ENCODE measurements at places on chromosomes 6 and 20. TPM values are rescaled to one million over a fixed set of nuclear protein-coding genes. Genes with fewer than 3 reads are reported as not detected.

The KCNK5 gene
- total RNA-seq, result 7.8 TPM

GRCh38 chr6:41189967-41190366 lies 11.0 kb downstream of the TREML2 start:
- ATAC-seq, result no peak
- H3K4me3 ChIP-seq, result no peak overlapping the region
- H3K4me1 ChIP-seq, result no peaks in the 10 kb centered on the region
- H3K36me3 ChIP-seq, result no peaks in the 10 kb centered on the region
- H3K27ac ChIP-seq, result no peak overlapping the region
- peaks cover 39% of the 10 kb centered on the region for H3K27me3 ChIP-seq

The CCDC28A gene
- total RNA-seq, result 14.7 TPM

The ARFGEF3 gene
- total RNA-seq, result 2.4 TPM

DNA sequence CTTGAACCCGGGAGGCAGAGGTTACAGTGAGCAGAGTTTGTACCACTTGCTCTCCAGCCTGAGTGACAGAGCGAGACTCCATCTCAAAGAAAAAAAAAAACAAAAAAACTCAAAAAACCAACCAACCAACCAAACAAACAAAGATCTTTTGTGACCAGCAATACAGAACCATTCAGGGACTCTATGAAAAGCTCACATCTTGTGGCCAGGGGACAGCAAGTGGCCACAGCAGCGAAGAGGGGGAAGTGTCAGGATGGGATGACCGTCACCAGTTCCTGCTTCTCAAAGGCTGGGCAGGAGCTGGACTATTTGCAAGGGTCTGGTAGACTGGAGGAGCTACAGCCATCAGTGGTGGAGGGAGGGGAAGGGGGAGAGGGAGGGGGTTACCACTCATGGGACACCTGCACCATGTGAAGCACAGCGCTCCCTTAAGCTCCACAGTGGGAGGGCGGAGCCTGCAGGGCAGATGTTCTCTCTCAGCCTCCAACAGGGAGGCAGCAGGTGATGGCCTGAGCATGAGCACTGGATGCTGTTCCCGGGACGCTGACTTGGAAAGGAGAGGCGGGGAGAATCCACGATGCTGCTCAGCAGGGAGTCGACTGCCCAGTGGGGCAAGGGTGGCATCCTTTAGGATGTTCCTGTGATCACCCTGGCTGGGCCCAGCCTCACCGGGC lies 19.7 kb upstream of the ULBP3 start:
- no peak for ATAC-seq
- H3K27ac ChIP-seq, result no peak overlapping the region
- no peaks in the 10 kb centered on the region for H3K36me3 ChIP-seq
- peaks cover 31% of the 10 kb centered on the region for H3K27me3 ChIP-seq
- H3K4me3 ChIP-seq, result no peak overlapping the region

The CEBPB gene
- 125 TPM for total RNA-seq

Data from gastroesophageal sphincter (tissue), 4 donors.